ENCODE measurements at places on chromosomes 2 and 18. TPM values are rescaled to one million over a fixed set of nuclear protein-coding genes. Genes with fewer than 3 reads are reported as not detected.

DNA sequence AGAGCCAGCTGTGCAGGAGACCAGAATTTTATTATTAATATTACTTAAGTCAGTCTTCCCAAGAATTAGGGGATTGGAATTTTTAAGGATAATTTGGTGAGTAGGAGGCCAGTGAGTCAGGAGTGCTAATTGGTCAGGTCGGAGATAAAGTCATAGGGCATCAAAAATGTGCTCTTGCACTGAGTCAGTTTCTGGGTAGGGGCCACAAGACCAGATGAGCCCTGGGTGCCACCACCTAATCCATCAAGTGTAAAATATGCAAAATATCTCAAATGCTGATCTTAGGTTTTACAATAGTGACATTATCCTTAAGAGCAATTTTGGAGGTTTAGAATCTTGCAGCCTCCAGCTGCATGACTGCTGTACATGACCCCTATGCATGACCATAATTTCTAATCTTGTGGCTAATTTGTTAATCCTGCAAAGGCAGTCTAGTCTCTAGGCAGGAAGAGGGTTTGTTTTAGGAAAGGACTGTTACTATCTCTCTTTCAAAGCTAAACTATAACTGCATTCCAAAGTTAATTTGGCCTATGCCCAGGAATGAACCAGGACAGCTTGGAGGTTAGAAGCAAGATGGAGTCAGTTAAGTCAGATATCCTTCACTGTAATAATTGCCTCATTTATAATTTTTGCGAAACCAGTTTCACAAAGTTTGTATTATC lies 215.9 kb downstream of the RNF152 start:
- DNase-seq = no peak

- peak; percentile 19 for DNase-seq
Measured at GRCh38 chr2:238936162-238937052, 88.5 kb downstream of the TWIST2 start.

- no peak for DNase-seq
Measured at GRCh38 chr2:162125138-162125537, 26.9 kb downstream of the GCG start.

- no peak for DNase-seq
Measured at GRCh38 chr2:7973801-7974480, 707.9 kb upstream of the ID2 start.

- DNase-seq = no peak
Measured at GRCh38 chr2:55896633-55897032, 26.9 kb downstream of the EFEMP1 start.

GRCh38 chr18:26614374-26614773 lies 66.0 kb upstream of the KCTD1 start:
- DNase-seq = no peak

DNA sequence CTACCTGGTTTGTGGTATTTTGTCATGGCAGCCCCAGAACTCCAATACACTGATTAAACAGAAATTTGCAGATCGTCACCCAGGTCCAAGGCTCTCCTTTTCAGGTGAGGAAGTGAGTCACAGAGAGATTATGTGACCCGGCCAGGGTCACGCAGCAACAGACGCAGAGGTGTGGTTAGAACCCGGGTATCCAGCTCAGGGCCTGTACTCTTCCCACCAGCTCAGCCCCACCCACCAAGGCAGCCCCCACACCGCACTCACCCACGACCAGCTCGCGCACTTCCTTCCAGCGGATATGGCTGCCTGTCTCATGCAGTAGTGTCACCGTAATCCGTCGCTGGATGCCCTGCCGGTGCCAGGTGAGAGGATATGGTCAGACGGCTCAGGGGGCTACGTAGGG lies 48.1 kb downstream of the AQP12A start:
- peak; percentile 55 for DNase-seq

Gene SERPINB2
- not detected for total RNA-seq

Gene ABCG8
- not detected for total RNA-seq

GRCh38 chr2:190270298-190270697 lies 49.3 kb downstream of the HIBCH start:
- no peak for DNase-seq

- DNase-seq = no peak
Measured at GRCh38 chr2:127183771-127184170, 36.3 kb downstream of the CYP27C1 start.

- no peak for DNase-seq
Measured at GRCh38 chr2:192215096-192215877, 20.6 kb upstream of the TMEFF2 start.

Gene SNRNP200
- total RNA-seq = 170 TPM

Gene ALKAL2
- total RNA-seq = not detected

Gene PLB1
- total RNA-seq = 1.2 TPM

Gene AQP12A
- total RNA-seq = not detected

DNA sequence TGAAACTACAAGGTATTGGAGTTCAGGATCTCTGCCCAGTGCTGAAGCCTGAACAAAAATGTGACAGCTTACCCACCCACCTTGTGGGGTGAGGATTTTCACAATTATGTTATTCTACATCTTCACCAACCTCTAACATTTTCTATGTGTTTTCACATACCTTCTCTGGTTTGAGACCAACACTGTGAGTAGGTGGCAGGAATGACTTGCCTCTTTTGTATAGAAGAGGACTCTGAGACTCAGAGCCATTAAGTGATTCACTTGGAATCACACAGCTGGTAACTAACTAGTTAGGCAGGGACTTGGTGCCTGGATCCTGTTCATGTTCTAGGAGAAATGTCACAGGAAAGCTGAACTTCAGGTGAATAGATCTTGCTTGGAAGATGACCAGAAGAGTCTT lies 14.8 kb upstream of the SRBD1 start:
- no peak for DNase-seq

DNA sequence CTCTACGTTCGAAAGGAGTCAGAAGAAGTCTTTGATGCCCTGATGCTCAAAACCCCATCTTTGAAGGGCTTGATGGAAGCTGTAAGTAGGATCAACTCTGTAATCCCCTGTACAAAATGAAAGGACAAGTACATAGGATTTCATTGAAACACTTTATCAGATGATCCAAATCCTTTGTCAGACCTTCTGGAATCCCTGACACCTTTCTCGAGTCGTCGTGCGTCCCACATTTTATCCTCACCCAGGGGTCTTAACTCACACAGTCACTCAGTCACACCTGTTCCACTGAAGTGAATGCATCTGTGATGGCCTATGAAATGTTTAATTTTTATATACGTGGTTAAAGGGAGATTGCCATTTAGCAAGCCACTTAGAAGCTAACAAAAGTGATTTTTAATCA lies 44.8 kb downstream of the GRHL1 start:
- DNase-seq = no peak

Gene CYTIP
- 343 TPM for total RNA-seq

DNA sequence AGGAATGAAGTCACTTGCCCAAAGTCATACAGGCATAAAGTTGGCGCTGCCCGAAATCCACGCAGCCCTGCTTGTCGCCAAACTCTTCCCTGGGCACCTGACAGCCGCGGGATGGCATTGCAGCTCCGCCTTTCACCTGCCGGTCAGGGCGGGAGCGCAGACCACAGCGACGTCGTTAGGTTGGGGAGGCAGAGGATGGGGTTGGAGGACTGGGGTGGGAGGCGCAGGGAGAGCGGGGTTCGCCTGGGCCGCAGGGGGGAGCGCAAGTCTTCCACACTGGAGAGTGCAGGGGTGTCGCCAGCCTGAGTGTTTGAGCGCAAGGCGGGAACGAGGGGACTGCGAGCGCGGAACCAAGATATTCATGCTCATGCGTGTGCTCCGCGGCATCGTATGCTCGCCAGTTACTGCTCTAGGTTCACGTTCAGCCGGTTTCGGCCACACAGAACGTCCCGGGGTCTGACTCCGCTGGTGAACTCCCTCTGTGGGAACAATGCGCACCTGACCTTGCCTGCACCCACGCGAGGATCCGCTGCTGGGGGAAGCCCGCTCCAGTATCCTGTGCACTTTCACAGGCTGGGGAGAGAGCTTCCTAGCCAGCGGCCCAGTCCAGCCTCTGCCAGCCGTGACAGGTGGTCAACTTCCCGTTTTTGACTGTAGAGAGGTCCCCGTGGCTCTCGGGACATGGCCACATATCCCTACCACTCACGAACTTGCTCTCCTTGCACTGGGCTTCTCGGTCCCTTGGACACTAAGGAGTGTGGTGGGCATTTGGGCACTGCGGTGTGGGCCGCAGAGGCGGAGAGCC lies 767 bp upstream of the NPPC start:
- DNase-seq = peak; percentile 57

- no peak for DNase-seq
Measured at GRCh38 chr2:12763486-12763885, 46.8 kb downstream of the TRIB2 start.

Gene ZNF532
- 3.5 TPM for total RNA-seq

- no peak for DNase-seq
Measured at GRCh38 chr2:74045454-74045853, 60.7 kb downstream of the TET3 start.

DNA sequence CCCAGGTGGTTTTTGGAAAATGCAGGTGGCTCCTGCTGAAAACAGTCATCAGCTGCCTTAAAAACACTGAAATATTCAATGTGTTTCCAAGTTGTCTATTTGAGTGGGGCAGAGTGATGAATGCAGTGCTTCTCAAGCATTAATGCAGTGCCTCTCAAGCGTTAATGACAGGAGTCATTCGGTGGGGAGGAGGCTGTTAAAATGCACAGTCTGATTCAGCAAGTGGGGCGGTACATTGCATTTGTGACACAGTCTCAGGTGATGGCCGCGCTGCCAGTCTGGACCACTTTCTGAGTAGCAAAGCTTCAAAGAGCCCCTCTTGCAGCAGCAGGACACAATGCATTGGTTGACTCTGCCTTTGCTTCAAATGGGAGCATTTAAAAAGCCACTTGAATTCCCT lies 231.4 kb upstream of the RGPD4 start:
- DNase-seq = no peak

Gene ACMSD
- not detected for total RNA-seq

Gene SCG2
- total RNA-seq = 0.12 TPM

Gene MTCL1
- 0.59 TPM for total RNA-seq

Gene HTR2B
- total RNA-seq = not detected

GRCh38 chr2:40543381-40543780 lies 91.5 kb upstream of the SLC8A1 start:
- no peak for DNase-seq

DNA sequence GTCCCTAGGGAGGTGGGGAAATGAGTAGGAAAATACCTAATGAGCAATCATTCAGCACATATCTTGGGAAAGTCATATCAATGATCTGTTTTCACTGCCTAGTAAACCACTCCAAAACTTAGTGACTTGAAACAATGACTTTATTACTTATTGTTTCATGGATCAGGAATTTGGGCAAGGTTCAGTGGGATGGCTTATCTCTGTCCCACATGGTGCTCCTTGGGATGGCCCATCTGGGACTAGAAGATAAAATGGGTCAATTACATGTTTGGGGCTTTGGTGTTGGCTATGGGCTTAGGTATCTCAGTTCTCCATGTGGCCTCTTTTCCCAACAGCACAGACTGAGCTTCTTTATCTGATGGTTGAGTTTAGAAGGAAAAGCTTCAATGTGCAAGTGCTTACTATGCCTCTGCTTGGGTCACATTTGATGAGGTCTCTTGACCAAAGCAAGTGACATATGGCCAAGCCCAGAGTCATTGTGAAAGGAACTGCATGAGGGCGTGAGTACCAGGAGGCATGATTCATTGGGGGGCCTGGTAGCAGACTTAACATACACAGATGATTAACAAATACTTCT lies 218.1 kb upstream of the TNP1 start:
- no peak for DNase-seq

Gene CD226
- total RNA-seq = 95.4 TPM

Gene TUBB8B
- total RNA-seq = not detected
